ENCODE measurements at places on chromosomes 2 and 18. TPM values are rescaled to one million over a fixed set of nuclear protein-coding genes. Genes with fewer than 3 reads are reported as not detected.

Gene CLEC4F
- not detected for total RNA-seq

Gene C1GALT1C1L
- not detected for total RNA-seq

Gene AFTPH
- 41.7 TPM for total RNA-seq

Gene LYPD1
- 0.88 TPM for total RNA-seq

Gene CENPA
- total RNA-seq, result not detected

Gene INHBB
- 0.95 TPM for total RNA-seq

Gene CXCR1
- not detected for total RNA-seq

Gene NAT8
- 8.5 TPM for total RNA-seq

Gene FLACC1
- total RNA-seq, result 3.3 TPM

Gene GTF2A1L
- not detected for total RNA-seq
